ENCODE measurements at places on chromosomes 2 and 18. TPM values are rescaled to one million over a fixed set of nuclear protein-coding genes. Genes with fewer than 3 reads are reported as not detected.

SMYD1 gene
- total RNA-seq: not detected

CAPN14 gene
- total RNA-seq: 0.13 TPM

DNA sequence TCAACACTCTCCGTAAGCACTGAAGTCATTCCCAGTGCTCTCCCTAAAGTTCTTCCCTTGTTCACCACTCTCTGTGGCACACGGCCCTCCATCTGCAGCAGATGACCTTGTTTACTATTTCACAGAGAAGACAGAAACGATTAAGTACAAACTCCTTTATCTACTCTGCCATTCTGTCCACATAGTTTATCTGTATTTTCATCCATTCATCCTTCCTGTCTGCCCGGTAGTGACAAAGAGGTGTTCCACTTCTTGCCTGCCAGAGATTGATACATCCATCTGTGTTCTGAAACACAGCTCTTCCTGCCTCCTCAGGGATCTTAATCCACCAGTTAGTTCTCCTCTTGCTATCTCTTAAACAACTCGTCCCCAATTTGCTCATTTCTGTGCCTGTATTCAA, 77.9 kb upstream of the CD226 start:
- no peak for DNase-seq

DNA sequence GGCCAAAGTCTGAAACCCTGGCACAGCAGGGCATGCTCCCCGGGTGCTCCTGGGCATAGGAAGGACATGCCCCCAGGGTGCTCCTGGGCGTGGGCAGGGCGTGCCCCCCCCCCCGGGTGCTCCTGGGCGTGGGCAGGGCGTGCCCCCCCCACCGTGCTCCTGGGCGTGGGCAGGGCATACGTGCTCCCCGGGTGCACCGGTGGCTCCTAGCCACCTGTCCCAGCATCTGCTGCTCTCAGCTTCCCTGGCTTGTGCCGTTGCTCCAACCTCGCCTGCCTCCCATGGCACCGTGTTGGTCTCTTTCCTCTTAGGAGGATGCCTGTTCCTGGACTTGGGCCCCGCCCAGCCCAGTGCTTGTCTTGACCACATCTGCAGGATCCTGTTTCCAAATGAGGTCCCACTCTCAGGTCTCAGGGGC, 95.6 kb upstream of the CTDP1 start:
- no peak for DNase-seq

DNA sequence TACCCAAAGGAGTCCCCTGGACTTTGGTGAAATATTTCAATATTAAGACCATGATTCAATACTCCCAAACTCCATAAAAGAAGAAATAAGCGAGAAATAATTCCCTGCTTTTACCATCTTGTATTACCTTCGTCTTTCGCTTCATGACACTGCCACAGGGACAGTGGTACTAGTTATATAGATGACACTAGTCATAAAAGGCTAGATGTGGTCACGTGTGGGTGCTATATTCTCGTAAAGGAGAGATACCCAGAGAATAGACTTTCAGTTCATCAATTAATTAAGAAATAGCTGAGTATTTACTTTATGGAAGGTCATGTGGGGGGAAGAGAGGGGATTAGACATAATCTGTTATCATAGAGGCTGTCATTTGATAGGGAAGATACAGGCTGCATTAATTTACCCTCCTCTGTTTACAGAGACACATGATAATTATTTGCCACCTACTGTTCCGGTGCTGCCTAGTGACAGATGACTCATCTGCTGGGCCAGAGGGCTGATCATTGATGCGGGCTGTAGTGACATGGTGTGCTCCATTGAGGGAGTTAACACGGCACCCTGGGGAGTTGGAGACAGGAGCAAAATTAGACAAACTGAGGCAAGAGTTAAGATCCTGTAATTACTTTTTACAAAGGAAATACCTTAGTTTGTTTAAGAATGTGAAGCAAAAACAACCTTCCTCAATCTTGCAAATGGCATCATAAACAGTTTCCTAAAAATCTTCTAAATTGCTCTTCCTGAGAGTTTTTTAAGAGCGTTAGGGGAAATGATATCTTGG, 78.2 kb upstream of the ITGB6 start:
- DNase-seq: no peak

DNA sequence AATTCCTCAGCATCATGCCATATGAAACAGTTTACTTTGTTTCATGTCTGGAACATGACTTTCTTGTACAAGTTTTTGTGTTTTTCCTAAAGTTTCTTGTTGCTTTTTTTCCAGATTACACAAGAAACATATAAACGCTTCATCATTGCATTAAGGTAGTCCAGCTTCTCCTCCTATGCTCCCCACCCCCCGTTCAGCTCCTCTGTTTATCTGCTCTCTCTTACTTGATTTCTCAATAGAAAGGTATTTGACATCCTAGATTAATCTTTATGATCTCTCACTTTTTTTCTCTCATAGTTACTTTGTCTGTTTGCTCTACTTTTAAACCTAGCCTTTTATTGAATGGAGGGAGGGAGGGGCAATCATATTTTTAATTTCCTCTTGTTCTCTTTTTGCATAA, 25.4 kb downstream of the SLC40A1 start:
- no peak for DNase-seq

GRCh38 chr2:234289834-234290590, 206.9 kb downstream of the ARL4C start:
- DNase-seq: no peak

- DNase-seq: no peak
These were observed 16.7 kb upstream of the DTNB start for GRCh38 chr2:25690058-25690457.
